Islet precursor cell (in vitro differentiated cells): ENCODE measurements at places on chromosomes 13 and 19.

- no peak for DNase-seq
Measured at GRCh38 chr19:31154021-31154420, 195.2 kb downstream of the TSHZ3 start.

DNA sequence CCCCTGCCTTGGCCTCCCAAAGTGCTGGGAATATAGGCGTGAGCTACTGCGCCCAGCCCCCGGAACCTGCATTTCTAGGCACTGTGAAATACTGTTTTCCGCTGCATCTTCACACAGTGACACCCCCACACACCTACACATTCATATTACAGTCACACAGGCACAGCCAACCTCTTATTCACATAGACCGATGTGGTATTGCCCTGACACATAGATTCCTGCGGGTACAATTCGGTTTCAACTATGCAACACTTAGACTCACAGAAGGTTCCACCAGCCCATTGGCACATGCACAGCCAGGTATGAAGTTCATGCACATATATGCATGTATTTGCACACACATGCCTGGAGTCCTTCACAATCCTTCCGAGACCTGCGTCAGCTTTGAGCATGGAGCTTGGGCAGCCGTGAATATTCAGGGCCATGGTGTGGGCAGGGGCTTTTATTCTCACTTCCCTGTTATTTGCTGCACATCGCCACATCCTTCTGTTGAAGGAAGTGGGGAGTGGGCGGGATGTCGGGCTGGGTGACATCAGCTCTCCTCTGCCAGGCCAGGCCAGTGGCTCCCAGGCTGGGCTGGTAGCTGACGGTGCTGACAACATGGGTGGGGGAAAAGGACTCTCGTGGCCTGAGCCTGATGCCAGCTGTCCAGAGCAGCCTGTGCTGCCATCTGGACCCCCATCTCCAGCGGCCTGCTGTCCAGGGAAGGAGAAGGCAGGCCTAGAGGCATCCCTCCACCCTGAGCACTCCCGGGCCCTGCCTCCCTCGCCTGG is 5.4 kb upstream of the CDC37 start:
- DNase-seq: peak; percentile 74

DNA sequence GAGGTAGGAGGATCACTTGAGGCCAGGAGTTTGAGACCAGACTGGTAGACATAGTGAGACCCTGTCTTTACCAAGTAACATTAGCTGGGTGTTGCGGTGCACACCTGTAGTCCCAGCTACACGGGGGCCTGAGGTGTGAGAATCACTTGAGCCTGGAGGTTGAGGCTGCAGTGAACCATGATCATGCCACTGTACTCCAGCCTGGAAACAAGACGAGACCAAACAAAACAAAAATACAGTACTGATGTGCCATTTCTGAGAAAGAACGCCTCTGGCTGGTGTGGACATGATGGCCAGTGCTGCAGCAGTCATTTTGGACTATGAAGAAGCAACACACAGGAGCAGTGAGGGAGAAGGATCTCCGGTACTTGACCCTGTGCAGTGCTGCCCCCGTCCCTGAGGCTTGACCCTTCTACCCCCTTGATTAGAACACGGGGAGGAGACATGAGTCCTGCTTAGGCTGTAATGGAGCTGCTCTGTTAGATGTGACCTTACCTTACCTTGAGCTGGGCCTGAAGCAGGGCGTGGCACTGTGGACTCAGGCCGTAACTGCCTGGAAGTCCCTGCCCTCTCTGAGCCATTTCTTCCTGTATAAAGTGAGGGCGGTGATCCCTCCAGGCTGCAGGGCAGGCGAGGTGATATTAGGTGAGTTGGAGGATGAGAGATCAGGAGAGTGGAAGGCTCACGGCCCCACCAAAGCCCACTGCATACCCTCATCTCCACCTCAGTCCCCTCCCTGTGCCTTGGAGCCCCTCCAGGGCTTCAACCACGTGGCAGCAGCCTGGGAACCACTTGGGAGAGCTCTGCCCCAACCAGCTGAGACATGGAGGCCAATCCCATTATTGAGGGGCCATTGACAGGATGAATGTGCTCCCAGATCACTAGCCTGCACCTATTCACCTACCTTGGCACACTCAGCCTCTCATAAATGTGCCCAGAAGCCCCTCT is 5.9 kb downstream of the RPL18A start:
- no peak for DNase-seq

DNA sequence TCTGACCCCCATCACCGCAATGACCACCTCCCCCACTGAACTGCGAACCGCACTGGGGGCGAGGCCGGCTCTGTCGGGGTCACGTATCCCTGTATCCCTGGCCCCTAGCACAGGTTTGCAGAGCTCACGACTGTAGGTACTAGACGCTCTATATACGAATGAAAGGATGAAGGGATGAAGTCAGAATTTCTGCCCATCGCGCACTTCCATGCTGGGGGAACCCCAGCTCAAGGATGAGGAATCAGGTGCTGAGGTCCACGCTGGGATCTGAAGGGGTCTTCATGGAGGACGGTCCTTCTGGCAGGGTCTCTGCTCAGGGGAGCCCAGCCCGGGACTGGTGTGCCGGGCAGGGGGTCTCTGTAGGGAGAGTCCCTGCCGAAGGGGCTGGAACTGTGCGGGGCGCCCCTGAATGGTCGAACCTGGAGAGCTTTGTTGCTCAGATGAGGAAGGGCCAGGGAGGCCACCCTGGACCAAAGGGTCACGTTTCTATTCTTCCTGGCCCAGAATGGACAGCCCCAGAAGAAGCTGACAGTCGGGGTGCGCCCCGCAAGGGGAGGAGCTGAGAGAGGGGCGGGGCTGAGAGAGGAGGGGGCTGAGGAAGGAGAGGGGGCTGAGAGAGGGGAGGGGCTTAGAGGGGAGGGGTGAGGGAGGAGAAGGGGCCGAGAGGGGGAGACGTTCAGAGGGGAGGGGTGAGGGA is 37.9 kb upstream of the SEMA6B start:
- DNase-seq: peak; percentile 41
